ENCODE measurements at places on chromosomes 7 and 10. TPM values are rescaled to one million over a fixed set of nuclear protein-coding genes. Genes with fewer than 3 reads are reported as not detected.

The CALML5 gene
- not detected for total RNA-seq

The RBM20 gene
- total RNA-seq = 1.5 TPM

The BTBD16 gene
- not detected for total RNA-seq

The AUTS2 gene
- 68.2 TPM for total RNA-seq

The FAM25G gene
- total RNA-seq = not detected

- H3K36me3 ChIP-seq = no peaks in the 10 kb centered on the region
- no peaks in the 10 kb centered on the region for H3K4me1 ChIP-seq
- peaks cover 2% of the 10 kb centered on the region for H3K27me3 ChIP-seq
- DNase-seq = no peak
These were observed 32.4 kb downstream of the BLNK start for GRCh38 chr10:96238646-96239623.

- H3K27ac ChIP-seq = no peak overlapping the region
- H3K4me1 ChIP-seq = no peaks in the 10 kb centered on the region
- no peak for DNase-seq
- no peaks in the 10 kb centered on the region for H3K36me3 ChIP-seq
- no peak overlapping the region for H3K4me3 ChIP-seq
- peaks cover 4% of the 10 kb centered on the region for H3K27me3 ChIP-seq
These were observed 52.8 kb downstream of the HHEX start for GRCh38 chr10:92742331-92743228.

DNA sequence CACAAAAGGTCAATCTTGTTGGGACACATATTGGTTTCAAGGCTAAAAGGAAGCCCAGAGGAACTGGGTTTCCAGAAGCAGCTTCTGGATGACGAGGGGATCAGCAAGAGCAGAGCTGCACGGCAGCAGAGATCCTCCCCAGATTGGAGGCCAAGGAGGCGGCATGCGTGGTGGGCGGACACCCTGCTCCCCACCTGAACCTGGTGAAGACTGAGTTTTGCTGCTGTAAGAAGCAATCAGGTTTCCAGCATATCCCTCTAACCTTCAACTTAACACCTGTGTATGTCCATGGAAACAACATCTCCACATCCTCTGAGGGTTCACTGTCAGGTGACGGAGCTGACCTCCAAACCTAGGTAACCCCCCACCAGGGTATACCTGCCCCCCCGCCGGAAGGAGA lies 35.1 kb downstream of the SLIT1 start:
- H3K27ac ChIP-seq = no peak overlapping the region
- H3K4me3 ChIP-seq = no peak overlapping the region
- DNase-seq = no peak
- peaks cover 15% of the 10 kb centered on the region for H3K27me3 ChIP-seq

- no peak for DNase-seq
- no peaks in the 10 kb centered on the region for H3K27me3 ChIP-seq
- H3K4me3 ChIP-seq = no peak overlapping the region
These were observed 5.8 kb downstream of the ANXA7 start for GRCh38 chr10:73408061-73408460.

DNA sequence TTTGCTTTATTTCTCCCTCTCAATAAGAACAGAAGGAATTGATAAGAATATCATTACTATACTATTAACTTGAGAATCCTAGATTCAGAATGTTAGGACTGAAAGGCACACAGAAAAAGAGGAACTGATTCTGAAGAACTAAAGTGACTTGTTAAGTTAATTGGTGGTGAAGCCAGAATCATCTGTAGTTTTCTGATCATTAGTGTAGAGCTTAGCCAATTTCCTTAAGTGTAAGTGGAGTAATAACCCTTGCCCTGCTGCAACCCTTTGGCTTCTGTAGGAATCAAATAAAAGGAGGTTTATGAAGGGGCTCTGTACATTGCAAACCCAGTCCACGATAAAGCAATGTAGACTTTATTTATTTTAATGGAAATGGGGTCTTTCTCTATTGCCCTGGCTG lies 1186.0 kb downstream of the SORCS3 start:
- H3K27me3 ChIP-seq = no peaks in the 10 kb centered on the region
- H3K4me3 ChIP-seq = no peak overlapping the region

GRCh38 chr10:22986771-22987542 lies 59.1 kb downstream of the ARMC3 start:
- H3K27me3 ChIP-seq = no peaks in the 10 kb centered on the region
- no peaks in the 10 kb centered on the region for H3K4me1 ChIP-seq
- no peak overlapping the region for H3K4me3 ChIP-seq
- peak; percentile 16 for DNase-seq
- H3K36me3 ChIP-seq = no peaks in the 10 kb centered on the region

DNA sequence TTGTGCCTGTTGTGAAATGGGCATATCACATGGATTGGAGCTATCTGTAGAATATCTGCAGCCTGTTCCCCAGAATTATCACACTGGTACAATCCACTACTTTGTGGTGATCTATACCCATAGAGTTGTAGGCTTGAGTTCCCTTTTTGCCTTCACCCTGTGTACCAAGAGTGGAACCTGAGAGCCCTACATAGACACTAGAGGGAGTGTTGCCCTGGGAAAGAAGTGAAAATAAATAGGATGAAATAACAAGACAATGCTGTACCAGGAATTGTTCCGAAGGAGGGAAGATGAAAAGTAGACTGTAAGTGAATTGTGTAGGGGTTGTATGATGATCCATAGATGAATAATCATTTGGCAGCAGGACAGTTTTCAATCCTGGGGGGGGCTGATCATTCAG lies 9.0 kb downstream of the SORCS3 start:
- H3K27ac ChIP-seq = no peak overlapping the region
- H3K27me3 ChIP-seq = peaks cover 3% of the 10 kb centered on the region
- no peak for DNase-seq
- no peaks in the 10 kb centered on the region for H3K36me3 ChIP-seq
- no peak overlapping the region for H3K4me3 ChIP-seq

GRCh38 chr7:158479021-158479663 lies 108.5 kb downstream of the PTPRN2 start:
- no peaks in the 10 kb centered on the region for H3K4me1 ChIP-seq
- DNase-seq = no peak
- H3K4me3 ChIP-seq = no peak overlapping the region
- H3K27ac ChIP-seq = no peak overlapping the region
- H3K27me3 ChIP-seq = no peaks in the 10 kb centered on the region

- DNase-seq = peak; percentile 90
- peak overlapping the region; percentile 43 for H3K4me3 ChIP-seq
- H3K36me3 ChIP-seq = no peaks in the 10 kb centered on the region
- H3K27me3 ChIP-seq = no peaks in the 10 kb centered on the region
- peak overlapping the region; percentile 73 for H3K27ac ChIP-seq
- peaks cover 18% of the 10 kb centered on the region for H3K4me1 ChIP-seq
These were observed 25.0 kb upstream of the C1GALT1 start for GRCh38 chr7:7157177-7157886.
